ENCODE measurements at places on chromosomes 6 and 20.

DNA sequence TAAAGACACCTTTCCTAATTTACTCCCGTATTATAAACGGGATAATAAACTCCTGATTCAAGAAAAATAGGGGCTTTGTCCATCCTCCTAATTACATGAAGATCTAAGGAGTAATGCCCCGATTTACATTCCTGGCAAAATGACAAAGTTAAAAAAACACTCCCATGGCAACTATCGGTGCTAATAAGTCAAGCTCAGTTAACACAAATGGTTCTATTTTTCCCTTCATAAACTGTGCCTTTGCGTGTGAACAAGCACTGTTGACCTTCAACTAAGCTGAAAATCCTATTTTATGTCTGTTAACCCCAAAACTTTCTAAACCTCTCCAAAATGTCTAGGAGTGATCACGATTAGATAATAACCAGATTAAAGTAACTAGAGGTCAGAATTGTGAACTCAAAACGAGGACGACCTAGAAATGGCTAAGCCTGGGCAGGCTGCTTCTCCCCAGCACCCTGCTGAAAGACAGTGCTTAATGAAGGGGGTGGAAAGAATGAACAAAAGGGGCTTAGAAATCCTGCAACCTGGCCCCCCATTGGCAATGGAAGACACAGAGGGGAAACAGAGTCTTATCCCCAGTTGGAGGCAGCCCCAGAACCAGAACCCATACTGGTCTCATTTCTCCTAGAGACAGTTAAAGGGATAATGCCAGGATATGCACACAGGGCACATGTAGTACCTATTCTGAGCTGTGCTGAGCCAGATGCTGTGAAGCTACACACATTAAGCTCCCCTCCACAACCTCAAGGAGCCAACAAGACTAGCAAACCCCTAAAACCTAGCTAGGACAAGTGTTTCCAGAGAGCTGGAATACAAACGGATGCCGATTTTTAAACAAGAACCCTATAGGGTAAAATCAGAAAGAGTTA, 23.0 kb downstream of the SLC23A2 start:
- no peak for DNase-seq

DNA sequence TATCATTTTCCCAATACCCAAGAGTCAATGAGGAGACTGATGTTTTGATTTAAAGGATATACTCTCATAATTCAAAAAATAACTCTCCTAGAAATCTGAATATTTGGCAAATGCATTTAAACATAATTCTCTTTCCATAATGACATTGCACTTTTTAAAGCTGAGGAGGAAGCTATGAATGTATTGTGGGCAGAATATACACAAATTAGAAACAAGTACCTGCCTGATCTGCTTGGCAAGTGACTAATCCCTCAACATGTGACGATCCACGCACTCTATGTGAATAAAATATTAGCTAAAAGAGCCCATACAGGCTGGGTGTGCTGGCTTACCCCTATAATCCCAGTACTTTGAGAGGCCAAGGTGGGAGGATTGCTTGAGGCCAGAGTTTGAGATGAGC, 88.3 kb upstream of the CCDC28A start:
- DNase-seq: no peak

DNA sequence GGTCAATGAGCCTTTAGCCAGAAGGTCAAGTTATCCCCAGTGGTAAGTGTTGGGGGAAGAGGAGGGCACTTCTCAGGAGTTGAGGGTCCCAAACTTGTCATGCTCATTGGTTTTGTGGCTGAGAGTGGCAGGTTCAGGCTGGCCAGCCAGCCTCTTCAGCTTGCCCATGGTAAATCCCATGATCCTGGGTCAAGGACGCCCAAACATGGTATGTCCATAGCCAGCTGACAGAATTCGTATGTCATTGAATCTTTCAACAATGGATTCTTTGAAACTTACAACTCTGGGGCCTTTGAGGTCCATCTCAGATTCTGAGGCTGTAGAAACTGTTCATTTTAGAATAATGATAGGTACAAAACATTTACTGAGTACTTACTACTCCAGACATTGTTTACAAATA, 36.1 kb upstream of the RSPO4 start:
- DNase-seq: no peak

DNA sequence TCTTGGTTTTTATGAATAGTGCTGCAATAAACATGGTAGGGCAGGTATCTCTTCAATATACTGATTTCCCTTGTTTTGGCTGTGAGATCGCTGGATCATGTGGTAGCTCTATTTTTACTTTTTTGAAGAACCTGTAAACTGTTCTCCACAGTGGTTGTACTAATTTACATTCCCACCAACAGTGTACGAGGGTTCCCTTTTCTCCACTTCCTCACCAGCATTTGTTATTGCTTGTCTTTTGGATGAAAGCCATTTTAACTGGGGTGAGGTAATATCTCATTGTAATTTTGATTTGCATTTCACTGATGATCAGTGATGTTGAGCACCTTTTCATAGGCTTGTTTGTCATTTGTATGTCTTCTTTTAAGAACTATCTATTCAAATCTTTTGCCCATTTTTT, 8.0 kb upstream of the ARG1 start:
- no peak for DNase-seq

- no peak for DNase-seq
Observed at GRCh38 chr6:81228912-81229555, 523.4 kb downstream of the TENT5A start.

DNA sequence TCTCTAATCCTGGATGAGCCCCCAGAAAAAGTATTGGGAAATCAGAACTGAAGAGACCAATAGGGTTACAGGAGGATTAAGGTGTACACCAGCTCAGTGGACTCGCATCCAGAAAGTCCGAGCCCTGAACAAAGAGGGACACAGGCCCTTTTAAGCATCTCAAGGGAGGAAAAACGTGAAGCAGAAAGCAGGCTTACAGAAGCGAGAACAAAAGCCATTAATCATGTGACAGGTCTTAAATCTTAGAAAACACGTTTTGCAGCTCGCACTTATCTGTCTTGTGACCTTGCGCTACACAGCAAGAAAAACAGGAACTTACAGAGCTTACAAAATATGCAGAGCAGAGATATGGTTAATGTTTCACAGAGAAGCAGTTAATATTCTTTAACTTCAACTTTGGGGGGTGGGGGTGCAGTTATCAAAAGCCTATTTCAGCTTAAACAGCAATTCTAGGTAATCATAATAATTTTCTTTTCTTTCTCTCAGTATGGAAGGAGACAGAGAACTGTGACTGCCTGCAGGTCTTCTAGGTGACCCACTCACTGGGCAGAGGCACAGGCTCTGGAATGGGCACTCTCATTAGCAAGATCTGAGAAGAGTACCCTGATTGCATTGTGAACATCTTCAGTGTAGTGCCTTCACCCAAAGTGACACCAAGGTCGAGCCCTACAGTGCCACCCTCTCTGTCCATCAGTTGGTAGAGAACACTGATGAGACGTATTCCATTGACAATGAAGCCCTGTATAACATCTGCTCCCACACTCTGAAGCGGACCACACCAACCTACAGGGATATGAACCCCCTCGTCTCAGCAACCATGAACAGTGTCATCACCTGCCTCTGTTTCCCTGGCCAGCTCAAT, 65.0 kb upstream of the MOCS1 start:
- DNase-seq: no peak

- no peak for DNase-seq
Observed at GRCh38 chr6:109747221-109747620, 56.1 kb downstream of the FIG4 start.

GRCh38 chr20:6575912-6576401, 191.5 kb upstream of the BMP2 start:
- DNase-seq: no peak

DNA sequence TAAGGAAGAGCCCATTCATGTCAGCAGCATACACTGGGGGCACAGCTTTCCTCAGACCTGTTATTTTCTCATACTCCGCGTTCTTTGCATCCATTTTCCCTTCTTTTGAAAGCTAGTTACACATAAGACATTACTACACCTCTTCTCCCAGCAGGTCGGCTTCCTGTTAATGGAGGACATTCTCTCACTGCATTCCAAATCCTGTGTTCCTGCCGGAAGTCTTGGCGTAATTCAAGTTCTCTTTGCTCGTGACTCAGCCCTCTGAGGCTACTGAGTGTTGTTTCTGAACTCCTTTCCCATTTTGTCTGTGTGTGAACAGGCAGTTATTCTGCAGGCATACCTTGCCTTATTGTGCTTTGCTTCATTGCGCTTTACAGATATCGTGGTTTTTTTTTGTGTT, 97.5 kb upstream of the ZBTB24 start:
- no peak for DNase-seq

- DNase-seq: no peak
Observed at GRCh38 chr6:63690221-63690620, 54.6 kb downstream of the PHF3 start.

- DNase-seq: no peak
Observed at GRCh38 chr20:12535770-12536169, 473.0 kb upstream of the SPTLC3 start.

DNA sequence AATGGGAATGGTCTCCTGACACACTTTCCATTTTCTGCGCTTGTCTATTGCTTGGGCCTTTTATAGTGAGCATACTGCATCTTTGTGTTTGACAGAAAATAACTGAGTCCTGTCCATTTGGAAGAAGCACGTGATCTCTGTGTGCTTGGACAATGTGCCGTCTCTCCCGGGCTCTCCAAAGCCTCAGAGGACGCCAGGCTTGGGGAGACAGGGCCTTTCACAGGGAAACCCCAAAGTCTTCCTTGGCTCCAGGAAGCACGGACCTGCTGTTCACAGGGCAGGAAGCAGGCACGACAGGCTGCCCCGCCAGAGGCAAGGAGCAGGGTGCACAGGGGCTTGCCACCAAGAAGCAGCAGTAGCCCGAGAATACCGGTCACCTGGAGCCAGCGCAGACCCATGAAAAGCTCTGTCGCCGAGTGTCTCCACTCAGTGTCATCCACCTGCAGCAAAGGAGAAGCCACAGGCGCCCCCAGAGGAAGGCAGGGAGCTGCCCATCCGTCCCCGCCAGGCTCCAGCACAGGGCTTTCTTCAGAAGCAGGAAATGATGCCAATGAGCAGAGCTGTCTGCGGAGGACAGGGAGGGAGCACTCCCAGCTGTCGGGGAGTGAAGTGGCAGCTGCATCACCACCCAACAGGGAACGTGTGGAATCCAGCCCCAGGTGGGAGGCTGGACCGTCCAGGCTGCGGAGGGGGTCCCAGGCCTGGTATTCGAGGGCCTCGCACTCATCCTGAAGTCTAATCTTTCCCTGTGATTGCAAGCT, 135.1 kb downstream of the AGPAT4 start:
- no peak for DNase-seq

DNA sequence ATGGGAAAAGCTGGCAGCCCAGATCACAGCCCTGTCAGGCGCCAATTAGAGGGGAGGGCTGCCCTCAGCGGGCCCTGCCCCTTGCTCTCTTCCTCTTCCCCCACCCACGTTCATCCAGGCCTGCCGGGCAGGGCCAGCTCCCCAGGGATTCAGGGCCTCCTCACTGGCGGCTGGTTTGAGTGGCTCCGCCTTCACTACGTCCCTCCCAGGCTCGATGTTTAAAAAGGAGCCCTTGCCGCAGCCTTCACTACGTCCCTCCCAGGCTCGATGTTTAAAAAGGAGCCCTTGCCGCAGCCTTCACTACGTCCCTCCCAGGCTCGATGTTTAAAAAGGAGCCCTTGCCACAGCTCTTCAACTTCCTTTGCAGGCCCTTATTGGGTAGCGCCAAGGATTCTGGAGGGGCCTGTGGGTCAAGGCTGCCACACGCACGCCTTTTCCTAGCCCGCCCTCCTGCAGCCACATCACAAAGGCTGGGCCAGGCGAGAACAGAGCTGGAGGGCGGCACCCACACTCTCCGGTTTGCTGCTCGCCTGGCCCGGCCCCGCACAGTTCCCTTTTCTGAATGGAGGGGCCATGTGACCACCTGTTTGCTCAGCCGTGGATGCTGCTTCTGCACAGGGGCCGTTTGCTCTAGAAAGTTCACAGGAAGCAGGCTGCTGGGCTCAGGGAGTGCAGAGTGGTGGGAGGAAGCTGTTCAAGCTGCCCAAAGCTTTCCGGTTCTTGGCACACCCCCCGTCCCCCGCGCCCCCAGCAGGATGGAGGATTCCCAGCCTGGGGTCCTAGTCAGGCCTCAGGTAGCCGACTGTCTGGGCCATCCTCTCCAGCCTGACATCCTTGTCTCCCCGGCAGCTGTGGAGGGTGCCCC, 1.6 kb downstream of the SLC17A9 start:
- peak; percentile 50 for DNase-seq

DNA sequence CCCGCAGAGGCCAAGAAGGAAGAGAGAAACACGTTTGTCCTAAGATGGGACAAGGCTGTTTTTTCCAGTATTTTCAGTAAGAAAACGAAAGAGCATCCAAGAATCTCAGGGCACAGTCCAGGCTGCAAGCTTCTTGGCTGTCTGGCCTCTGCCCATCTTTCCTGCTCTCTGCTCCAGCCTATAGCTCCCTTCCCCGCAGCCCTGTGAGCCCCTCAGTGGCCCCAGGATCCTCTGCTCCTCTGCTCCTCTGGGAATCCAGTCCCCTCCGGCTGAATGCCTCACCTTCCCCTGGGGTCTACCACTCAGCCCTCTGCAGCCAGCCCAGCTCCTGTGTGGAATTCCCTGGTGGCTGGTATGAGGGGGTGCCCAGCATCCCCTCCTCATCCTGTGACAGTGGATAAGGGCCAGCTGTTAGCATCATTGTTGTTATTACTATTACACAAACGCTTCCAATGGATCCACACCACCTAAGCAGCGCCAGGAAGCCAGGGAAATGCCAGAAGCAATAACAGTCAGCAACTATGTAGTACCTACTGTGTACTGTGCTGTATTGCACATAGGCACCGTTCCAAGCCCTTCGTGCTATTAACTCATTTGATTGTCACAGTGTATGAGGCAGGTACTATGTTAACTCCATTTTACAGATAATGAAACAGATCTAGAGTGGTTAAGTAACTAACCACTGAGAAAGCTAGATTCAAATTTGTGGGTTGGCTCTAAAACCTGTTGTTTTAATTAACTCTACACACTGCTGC, 60.3 kb upstream of the PTPN1 start:
- DNase-seq: no peak

All from activated gamma-delta T cell treated with anti-CD3 and anti-CD28 coated beads, Interleukin-2, amount 50 U/mL, for 16 hours (primary cell).